ENCODE measurements at places on chromosomes 13 and 19. TPM values are rescaled to one million over a fixed set of nuclear protein-coding genes. Genes with fewer than 3 reads are reported as not detected.

SPACA4 gene
- 0.54 TPM for polyA plus RNA-seq

PTGIR gene
- polyA plus RNA-seq = 0.65 TPM

DNA sequence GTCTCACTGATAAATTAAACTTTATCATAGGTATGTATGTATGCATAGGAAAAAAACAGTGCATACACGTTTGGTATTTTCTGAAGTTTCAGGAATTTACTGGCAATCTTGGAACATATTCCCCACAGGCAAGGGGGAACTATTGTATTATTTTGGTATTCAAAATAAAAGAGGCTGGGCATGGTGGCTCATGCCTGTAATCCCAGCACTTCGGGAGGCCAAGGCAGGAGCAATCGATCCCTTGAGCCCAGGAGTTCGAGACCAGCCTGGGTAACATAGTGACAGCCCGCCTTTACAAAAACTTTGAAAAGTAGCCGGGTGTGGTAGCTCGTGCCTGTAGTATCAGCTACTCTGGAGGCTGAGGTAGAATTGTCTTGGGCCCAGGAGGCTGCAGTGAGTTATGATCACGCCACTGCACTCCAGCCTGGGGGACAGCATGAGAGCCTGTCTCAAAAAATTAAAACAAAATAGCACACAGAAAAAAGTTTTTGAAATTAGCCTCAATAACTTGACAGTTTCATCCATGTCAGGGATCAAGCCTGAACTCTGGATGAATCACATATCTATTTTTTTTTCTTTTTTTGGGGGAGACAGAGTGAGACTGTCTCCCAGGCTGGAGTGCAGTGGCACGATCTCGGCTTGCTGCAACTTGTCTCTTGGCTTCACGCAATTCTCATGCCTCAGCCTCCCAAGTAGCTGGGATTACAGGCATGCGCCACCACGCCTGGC, 29.1 kb upstream of the HOMER3 start:
- DNase-seq = no peak

DNA sequence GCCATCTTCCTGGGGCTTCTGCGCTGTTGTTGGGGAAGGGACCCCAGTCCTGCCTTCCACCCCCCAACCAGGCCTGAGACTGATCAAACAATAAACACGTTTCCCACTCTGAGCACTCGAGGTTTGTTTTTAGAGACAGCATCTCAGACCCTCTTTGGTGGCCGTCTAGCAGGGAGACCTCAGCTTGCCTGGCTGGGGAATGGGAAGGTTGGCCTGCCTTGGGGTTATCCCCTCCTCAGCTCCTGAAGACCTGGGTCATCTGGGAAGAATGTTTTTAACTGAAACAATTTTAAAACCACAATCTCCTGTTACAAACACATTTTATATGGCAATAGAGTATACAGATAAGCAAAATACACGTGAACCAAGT, 2.0 kb downstream of the ZNF581 start:
- no peak for DNase-seq
